Motor neuron (in vitro differentiated cells): ENCODE measurements at places on chromosomes 6 and 20. TPM values are rescaled to one million over a fixed set of nuclear protein-coding genes. Genes with fewer than 3 reads are reported as not detected.

- no peak for ATAC-seq
Observed at GRCh38 chr20:52427960-52428359, 236.4 kb upstream of the ZFP64 start.

DNA sequence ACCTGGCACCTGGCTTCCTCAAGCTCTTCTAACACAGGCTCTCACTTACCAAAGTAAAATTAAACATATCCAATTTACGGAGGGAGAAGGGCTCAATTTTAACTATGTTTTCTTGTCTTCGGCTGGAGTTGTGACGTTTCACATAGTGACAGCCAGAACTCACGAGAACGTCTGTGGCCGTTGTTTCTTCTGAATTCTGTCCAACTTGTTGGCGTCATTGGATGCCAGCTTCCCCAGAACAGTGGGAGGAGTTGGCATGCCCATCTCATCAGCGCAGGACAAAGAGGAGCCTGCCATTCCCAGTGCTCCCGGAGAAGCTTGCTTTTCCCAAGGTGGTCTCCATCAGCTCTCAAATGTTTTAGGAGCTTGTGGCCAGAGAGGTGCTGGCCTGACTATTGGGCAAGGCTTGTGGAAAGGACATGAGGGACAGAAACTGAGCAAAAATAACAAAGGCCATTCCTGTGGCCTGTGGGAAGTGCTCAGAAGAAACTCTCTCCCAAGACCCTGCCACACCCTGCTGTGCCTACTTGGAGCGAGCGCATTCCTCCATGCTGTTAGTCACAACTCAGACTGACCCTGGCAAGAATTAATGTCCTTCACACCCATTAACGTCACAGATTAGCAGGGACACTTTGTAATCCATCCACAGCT is 265.4 kb upstream of the CDH4 start:
- no peak for ATAC-seq

DNA sequence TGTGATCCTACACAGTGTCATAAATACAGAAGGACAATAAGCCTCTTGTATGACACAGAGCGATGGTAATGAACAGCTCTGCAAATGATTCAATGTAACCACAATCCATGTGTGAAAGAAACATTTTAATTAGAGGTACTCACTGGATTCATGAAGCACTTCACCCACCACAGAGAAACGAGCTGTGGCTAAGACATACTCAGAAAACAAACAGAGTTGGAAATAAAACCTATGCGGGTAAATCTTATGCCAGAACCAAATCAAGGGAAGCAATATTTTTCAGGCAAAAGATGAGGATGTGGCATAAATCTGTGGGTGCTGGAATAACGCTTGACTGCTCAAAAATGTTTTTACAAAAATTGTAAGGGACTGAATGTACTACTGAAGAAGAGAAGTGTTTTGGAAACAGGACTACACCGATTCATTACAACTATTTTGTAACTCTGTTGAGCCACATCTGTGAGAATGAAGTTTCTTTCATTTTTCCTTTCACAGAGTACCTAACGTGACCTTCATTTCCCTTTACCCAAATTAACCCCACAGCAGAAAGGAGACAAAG is 112.1 kb downstream of the WDR27 start:
- ATAC-seq, result peak; percentile 36

GRCh38 chr20:58891718-58892140 is 39.2 kb downstream of the GNAS start:
- ATAC-seq, result peak; percentile 4

GRCh38 chr6:104995989-104996617 is 39.2 kb downstream of the LIN28B start:
- ATAC-seq, result no peak

DNA sequence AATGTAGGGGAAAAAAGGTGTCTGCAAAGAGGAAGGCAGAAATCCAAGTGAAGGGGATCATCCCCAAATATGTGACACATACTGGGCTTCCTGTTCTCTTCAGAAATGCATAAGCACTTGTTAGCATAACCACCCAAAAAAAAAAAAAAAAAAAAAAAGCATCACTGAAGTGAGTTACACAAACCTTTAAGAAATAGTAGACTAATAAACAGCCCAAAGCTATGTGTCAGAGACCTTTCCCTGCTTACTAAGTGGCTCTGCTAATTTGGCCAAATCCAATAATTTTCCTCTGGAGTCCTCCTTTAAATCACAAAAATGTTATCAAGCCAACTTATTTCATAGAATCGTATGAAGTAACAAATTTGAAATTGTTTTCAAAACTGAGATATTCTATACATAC is 7.5 kb upstream of the DST start:
- no peak for ATAC-seq

DNA sequence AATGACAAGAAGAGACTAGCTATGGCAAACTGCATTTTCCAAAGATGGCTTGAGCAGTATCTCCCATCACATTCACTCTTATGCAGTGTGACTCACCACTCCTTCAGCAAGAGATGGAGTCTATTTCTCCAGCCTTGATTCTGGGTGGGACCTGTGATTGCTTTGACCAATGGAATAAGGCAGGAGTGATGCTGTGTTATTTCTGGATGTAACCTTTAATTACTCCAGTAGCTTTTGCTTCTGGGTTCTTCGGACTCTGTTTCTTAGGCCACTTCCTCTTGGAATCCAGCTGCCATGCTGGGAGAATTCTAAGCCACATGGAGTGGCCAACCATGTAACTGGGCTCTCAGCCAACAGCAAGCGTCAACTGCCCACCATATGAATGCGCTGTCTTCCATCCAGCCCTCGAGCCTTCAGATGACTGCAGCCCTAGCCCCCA is 50.7 kb downstream of the TGM2 start:
- no peak for ATAC-seq

- ATAC-seq, result no peak
Observed at GRCh38 chr6:14758421-14759081, 487.3 kb upstream of the JARID2 start.

DNA sequence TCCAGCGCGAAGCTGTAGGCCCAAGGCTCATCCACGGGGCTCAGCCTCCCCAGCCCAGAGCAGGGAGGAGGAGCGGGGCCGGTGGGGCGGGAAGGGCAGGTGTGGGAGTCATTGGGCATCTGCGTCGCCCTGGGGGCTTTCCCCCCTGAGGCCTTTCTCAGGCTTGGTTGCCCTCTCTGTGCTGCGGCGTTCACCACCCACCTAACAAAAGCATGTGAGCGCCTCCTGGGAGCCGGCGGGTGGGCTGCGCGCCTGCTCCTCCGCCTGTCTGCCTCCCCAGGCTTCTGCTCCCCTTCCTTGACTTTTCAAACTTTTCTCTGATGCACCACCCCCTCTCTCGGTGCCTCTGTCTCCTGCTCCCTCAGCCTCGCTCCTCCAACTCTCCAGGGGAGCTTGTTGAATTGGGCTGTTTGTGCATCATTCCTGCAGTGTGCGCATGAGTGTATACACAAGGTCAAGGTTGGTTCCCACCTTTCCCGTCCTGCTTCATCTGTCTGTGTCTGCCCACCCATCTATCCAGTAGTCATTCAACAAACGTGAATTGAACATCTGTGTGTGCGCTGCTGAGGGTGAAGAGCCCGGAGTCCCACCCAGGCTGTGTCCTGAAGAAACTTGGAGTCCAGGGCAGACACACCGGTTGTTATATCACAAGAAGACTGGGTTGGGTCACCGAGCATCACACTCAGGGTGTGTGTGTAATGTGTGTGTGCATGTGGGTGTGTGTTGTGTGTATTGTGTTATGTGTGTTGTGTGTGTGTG is 82.4 kb upstream of the NNAT start:
- no peak for ATAC-seq

DNA sequence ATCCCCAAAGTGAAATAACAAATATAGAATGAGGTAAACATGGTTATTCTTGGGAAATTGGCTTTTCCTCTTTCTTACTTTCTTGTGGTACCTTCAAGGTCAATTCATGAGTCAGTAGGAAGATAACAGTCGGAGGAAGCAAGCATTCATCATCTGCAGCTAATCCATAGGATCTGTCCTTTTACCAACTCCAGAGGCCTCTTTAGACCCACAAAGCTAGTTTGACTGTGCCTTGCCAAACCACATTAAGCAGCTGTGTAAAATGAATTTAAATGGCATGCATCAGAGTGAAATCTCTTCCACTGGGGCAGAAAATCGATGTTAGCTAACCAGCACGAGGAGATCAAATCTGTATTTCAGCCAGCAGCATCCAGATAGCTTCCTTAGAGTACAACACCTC is 171.3 kb downstream of the TMEM242 start:
- ATAC-seq, result peak; percentile 7

- ATAC-seq, result no peak
Observed at GRCh38 chr6:151729829-151730495, 77.5 kb upstream of the ESR1 start.

DNA sequence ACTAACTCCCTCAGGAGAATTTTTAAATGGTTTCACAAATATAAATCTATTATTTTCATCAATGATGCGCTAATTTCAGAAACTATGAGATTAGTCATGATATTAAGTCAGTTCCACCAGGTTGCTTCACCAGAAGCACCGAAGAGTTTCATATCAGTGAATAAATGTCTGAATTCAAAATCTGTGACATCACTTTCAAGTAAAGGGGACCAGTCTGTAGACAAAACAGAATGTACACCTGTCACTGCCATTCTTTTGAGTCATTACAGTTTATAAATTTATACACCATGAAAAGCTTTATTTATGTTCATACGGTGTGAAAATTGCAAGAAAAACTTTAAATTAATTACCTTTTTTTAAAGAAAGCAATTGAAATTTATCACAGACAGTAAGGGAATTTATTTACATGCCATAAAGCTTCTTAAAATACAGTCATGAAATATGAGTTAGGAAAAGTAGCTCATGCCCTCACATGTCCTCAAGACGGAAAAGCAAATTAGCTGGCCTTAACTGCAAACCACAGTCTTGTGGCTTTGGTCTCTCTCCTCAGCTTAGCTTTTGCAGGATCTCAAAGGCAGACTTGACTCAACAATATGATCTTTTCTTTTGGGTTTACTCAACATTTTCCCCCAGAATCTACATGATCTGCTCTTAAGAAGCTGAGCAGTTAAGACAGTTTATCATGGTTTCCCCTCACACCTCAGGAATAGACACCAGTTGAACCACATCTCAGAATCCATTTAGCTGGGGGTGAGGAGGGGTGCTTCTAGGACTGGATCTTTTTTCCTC is 177.7 kb upstream of the MCHR2 start:
- no peak for ATAC-seq

DNA sequence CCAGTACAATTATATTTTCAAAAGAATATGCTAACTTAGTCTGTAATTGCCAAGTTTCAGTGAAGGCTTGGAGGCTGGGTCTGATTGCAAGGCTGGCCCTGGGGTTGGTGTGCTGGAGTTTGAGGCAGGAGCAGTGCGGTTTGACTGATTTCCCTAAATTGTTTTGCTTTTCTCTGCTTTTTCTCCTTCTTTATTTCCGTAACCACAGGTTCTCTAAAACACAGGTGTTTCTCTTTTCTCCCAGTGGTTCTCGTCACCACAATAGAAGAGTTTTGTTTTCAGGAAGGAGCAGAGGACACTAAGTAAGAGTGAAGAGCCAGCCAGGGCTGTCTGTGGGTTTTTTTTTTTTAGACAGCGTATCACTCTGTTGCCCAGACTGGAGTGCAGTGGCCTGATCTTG is 8.2 kb upstream of the SNX9 start:
- ATAC-seq, result no peak

Gene C6orf58
- total RNA-seq, result 0.43 and 0.75 TPM in 2 replicates

Gene PPP1R16B
- 3.7 and 4.1 TPM in 2 replicates for total RNA-seq

Gene CCDC167
- total RNA-seq, result 92.9 and 114 TPM in 2 replicates

Gene RNF217
- total RNA-seq, result 8.5 and 9.4 TPM in 2 replicates

Gene AFG1L
- 5.8 and 6.8 TPM in 2 replicates for total RNA-seq

Gene SPACA1
- total RNA-seq, result not detected in 2 replicates

Gene TMEM74B
- total RNA-seq, result 9.3 and 10.6 TPM in 2 replicates
